ENCODE measurements at places on chromosomes 5 and 9. TPM values are rescaled to one million over a fixed set of nuclear protein-coding genes. Genes with fewer than 3 reads are reported as not detected.
A peak's percentile ranks its signal among the peaks of the same experiment; 100 is the strongest.

DNA sequence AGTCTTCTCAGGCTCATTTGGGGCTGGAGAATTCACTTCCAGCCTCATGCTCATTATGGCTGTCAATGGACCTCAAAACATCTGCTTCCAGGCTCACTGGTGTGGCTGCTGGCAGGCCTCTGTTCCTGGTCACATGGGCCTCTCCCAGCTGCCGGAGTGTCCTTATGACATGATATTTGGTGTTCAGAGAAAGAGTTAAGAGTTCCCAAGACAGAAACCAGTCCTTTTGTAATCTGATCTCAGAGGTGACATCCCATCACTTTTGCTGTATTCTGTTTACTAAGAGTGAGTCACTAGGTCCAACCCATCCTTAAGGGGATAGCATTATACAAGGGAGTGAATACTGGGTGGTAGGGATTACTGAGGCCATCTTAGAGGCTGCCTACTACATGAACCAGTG, 104.6 kb downstream of the CACNA1B start:
- H3K36me3 ChIP-seq, result no peaks in the 10 kb centered on the region
- no peak overlapping the region for H3K27ac ChIP-seq
- DNase-seq, result no peak

Gene ABLIM3
- polyA plus RNA-seq, result 7.2 TPM

Gene PCDHGC5
- polyA plus RNA-seq, result 0.39 TPM

DNA sequence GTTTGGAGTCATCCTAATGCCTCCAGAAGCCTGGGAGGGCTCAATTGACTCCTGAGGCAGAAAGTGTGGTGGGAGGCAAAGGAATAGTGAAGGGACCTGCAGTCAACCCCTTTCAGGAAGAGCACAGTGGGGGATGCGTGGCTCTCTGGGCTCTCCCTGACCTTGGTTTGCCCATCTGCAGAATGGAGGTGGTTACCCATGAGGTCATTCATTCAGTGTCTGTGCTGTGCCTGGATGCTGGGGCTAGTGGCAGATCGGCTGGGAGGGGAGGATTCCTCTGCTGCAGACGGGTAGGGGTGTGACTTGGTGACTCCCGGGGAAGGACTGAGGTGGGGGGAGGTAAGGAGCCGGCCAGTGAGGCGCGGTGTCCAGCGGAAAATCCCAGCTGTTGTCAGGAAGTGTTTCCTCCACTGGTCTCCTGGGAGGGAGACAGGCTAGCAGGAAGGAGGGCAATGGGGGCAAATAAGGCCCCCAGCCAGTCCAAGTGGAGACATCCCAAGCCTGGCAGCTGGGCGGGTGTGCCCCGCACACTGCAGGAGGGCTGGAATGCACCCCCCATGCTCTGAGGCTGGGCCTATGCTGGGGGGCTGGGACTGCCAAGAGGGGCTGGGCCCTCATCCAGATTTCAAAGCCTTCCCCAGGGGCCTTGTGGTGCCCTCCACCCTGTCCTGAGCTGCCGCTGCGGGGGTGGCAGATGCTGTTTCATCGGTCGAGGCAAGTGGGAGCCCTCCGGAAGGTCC, 10.9 kb downstream of the CXXC5 start:
- peaks cover 77% of the 10 kb centered on the region for H3K4me1 ChIP-seq
- H3K36me3 ChIP-seq, result peaks cover 16% of the 10 kb centered on the region
- peak overlapping the region; percentile 4 for H3K4me3 ChIP-seq

DNA sequence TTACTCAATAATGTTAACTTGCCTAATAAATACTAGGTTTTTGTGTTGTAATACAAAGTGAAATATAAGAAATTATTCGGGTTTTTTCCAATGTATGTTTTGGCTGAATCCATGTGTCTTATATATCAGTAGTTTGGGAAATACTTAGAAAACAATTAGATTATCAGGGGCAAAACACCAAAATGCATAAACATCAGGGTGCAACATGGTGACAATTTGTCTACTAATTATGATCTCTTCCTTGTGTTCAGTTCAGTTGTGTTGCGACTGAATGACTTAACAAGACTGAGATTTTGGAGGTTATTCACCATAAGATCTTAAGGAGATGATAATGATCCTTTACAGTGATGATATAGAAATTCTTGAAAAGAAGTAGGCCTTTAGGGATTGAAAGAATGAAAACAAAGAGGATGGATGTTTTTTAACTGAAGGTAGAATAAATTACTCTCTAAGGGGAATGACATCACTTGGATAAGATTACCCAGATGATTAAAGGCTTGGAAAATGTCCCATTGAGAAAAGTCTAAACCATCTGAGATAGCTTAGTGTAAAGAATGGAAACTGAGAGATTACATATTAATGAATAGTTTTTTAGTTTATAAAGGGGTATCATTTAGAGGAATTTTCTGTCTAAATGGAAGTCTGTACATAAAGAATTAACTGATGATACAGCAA, 415.8 kb downstream of the SPATA31D1 start:
- H3K36me3 ChIP-seq, result no peaks in the 10 kb centered on the region
- no peaks in the 10 kb centered on the region for H3K27me3 ChIP-seq
- H3K27ac ChIP-seq, result no peak overlapping the region
- no peak for DNase-seq
- no peaks in the 10 kb centered on the region for H3K4me1 ChIP-seq

DNA sequence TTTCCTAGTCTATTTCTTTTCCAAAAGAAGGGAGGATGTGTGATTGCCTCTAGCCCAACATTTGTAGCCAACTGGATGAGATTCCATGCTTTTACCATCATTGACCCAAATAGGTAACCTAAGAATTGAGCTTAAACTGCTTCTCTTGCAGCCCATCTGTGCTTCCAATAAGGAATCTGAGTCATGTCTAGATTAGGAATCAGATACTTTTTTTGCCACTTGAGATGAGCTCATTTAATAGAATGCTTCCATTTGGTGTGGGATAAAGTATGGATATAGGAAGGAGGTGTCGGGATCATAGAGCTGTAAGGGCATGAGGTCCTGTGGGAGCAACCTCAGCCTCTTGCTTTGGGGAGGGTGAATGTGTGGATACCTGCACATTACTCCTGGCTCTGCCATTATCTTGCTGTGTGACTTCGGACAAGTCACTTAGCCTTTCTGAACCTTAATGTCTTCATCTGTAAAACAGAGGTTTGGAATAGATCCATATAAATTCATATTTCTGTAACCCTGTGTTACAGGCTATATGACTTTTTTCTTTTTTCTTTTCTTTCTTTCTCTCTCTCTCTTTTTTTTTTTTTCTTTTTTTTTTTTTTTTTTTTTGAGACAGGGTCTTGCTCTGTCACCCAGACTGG, 56.2 kb downstream of the MAP1B start:
- no peak overlapping the region for H3K27ac ChIP-seq
- DNase-seq, result no peak
- H3K36me3 ChIP-seq, result no peaks in the 10 kb centered on the region
- no peak overlapping the region for H3K4me3 ChIP-seq

Gene IL6ST
- polyA plus RNA-seq, result 55.2 TPM

DNA sequence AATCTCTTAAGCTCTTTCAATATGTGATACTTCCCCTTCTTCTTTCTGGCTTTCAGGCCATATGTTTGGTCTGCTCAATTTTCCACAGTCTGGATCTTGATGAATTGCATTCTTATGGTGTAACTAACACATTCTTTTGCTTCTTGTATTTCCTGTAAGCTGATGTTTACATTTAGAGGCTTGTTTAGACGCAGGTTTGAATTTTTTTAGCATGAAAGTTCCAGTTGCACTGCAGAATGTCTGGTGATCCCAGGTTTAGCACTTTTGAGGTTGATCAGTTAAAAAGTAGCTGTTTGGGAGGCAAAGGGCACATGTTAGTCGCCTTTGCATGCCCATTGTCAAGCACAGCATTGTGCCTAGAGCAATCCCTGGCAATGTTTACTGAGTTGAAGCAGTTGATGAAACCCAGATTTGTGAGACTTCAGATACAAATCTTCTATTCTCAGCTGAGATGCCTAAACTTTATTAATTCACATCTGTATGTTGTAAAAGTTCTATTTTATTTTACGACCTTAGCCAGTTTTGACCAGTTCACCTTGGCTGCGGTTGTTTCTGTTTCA, 59.6 kb upstream of the SPATA31C2 start:
- no peaks in the 10 kb centered on the region for H3K36me3 ChIP-seq
- no peak for DNase-seq
- H3K4me3 ChIP-seq, result no peak overlapping the region
- H3K27ac ChIP-seq, result peak overlapping the region; percentile 81
- peaks cover 43% of the 10 kb centered on the region for H3K4me1 ChIP-seq
- H3K27me3 ChIP-seq, result no peaks in the 10 kb centered on the region

GRCh38 chr5:52789851-52790250, 2.1 kb downstream of the ITGA1 start:
- no peaks in the 10 kb centered on the region for H3K27me3 ChIP-seq
- no peaks in the 10 kb centered on the region for H3K36me3 ChIP-seq
- peaks cover 5% of the 10 kb centered on the region for H3K4me1 ChIP-seq
- H3K4me3 ChIP-seq, result peak overlapping the region; percentile 63

DNA sequence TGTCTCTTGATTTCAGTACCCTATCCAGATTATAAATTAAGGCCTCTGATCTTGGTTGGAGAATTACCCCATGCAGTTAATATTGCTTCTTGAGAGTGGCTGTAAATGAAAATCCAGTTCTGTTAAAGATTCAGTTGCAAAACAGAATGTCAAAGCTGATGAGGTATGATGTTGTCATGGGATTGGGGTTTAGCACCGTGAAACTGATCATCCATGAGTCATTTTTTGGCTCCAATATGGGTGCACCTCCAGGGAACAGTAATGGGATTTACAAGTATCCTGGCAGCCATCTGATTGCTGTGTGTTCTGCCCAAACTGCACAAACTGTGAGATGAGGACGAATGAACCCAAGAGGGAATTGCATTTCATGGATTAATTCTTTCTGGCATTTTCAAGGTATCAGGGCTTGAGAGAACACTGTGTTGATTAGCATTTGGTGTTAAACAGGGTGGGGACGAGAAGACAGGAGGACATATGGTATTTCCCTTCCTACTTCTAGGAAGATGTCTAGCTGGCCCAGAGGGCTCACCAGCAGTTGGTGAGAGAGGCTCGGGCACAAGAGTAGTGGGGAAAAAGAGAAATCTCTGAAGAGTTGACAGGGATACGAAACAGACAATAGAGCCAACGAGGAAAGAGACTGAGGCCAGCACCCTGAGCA, 214.7 kb downstream of the GAS1 start:
- H3K4me1 ChIP-seq, result peaks cover 17% of the 10 kb centered on the region
- no peak overlapping the region for H3K27ac ChIP-seq
- no peak overlapping the region for H3K4me3 ChIP-seq

GRCh38 chr5:30287890-30288289, 905.6 kb upstream of the CDH6 start:
- no peaks in the 10 kb centered on the region for H3K27me3 ChIP-seq
- H3K4me3 ChIP-seq, result no peak overlapping the region

Gene ZNF483
- 0.99 TPM for polyA plus RNA-seq

Gene RBM22
- polyA plus RNA-seq, result 54.8 TPM

Gene LEAP2
- 12.3 TPM for polyA plus RNA-seq

Gene RGMB
- polyA plus RNA-seq, result 53.2 TPM

Gene ACER2
- 3.5 TPM for polyA plus RNA-seq

GRCh38 chr5:131530706-131531331, 104.2 kb downstream of the RAPGEF6 start:
- H3K36me3 ChIP-seq, result no peaks in the 10 kb centered on the region
- no peaks in the 10 kb centered on the region for H3K27me3 ChIP-seq
- H3K27ac ChIP-seq, result no peak overlapping the region
- no peak overlapping the region for H3K4me3 ChIP-seq
- DNase-seq, result no peak
- no peaks in the 10 kb centered on the region for H3K4me1 ChIP-seq

Gene SOX30
- 1.0 TPM for polyA plus RNA-seq

Gene ACTBL2
- polyA plus RNA-seq, result 0.01 TPM

- H3K27me3 ChIP-seq, result no peaks in the 10 kb centered on the region
- H3K4me1 ChIP-seq, result no peaks in the 10 kb centered on the region
- H3K4me3 ChIP-seq, result no peak overlapping the region
Measured at GRCh38 chr9:4812858-4813257, 20.1 kb downstream of the RCL1 start.

DNA sequence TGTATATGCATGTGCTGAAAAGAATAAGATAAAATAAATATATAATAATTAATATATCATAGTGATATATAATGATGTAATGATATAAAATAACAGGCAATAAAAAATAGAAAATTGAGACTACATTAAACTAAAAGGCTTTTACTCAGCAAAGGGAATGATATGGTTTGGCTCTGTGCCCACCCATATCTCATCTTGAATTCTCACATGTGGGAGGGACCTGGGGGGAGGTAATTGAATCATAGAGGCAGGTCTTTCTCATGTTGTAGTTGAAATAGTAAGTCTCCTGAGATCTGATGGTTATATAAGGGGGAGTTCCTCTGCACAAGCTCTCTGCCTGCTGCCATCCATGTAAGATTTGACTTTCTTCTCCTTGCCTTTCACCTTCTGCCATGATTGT, 1550.9 kb upstream of the CDH6 start:
- no peaks in the 10 kb centered on the region for H3K4me1 ChIP-seq
- DNase-seq, result no peak
- no peaks in the 10 kb centered on the region for H3K36me3 ChIP-seq
- no peaks in the 10 kb centered on the region for H3K27me3 ChIP-seq
- no peak overlapping the region for H3K27ac ChIP-seq
- H3K4me3 ChIP-seq, result no peak overlapping the region

- peaks cover 6% of the 10 kb centered on the region for H3K36me3 ChIP-seq
- H3K27me3 ChIP-seq, result no peaks in the 10 kb centered on the region
- no peak overlapping the region for H3K27ac ChIP-seq
- H3K4me3 ChIP-seq, result no peak overlapping the region
- no peaks in the 10 kb centered on the region for H3K4me1 ChIP-seq
Measured at GRCh38 chr5:67090593-67090992, 106.0 kb downstream of the CD180 start.

- DNase-seq, result no peak
- H3K36me3 ChIP-seq, result no peaks in the 10 kb centered on the region
- H3K4me3 ChIP-seq, result no peak overlapping the region
- H3K27me3 ChIP-seq, result no peaks in the 10 kb centered on the region
- no peak overlapping the region for H3K27ac ChIP-seq
Measured at GRCh38 chr9:91799113-91799744, 150.8 kb downstream of the ROR2 start.

DNA sequence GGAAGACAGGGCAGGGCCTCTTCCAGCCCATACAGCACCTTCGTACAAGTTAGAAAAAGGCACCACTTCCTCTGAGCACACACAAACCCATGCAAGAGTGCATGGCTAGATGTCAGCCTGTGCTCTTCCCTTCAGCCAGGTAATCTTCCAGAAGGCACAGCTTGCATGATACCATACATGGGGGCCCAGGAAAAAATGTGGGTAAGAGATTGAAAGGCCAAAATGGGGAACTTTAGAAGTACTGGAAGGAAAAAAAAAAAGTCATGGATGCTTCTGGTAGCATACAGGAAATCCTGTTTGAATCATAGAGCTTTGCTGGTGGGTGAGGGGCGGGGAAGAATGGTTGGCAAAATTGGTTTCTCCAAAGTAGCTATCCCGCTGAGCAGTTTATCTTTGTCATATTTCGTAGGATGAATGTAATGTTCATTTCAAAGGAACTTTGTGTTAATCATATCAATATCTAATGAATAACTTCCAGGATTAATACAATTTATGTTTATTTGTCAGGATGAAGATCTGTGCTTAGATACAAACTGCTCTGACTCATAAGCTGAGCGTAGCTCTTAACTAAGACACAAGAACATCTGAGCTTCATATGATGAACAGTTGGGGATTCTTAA, 78.2 kb upstream of the MAP3K1 start:
- no peak overlapping the region for H3K27ac ChIP-seq
- no peaks in the 10 kb centered on the region for H3K36me3 ChIP-seq
- no peaks in the 10 kb centered on the region for H3K4me1 ChIP-seq

Measured in large intestine (tissue), 12 donors.